ENCODE measurements at places on chromosomes 3 and 15. TPM values are rescaled to one million over a fixed set of nuclear protein-coding genes. Genes with fewer than 3 reads are reported as not detected.
A peak's percentile ranks its signal among the peaks of the same experiment; 100 is the strongest.

The FBN1 gene
- 18.4 TPM for total RNA-seq

DNA sequence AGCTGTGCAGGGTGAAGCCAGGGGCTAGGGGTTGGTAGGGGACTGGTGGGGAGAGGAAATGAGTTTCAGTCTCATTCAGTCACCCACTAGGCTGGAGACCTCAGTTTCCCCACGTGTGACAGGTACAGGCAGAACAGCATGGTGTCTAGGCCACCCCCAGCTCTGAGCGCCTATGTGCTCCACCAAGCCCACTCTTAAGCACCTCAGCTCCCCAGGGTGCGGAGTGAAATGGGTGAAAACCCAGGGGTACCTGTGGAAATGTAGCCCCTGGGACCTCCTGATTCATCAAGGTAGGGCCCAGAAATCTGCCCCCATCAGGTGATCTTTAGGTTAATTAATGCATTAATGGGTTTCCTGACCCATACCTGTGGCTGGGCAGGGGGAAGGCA lies 3.7 kb downstream of the ATP2B2 start:
- no peak for DNase-seq

GRCh38 chr3:126259411-126260391 lies 79.3 kb upstream of the ALDH1L1 start:
- peak; percentile 76 for DNase-seq

- DNase-seq: no peak
Measured at GRCh38 chr3:98645039-98645438, 51.6 kb upstream of the CPOX start.

DNA sequence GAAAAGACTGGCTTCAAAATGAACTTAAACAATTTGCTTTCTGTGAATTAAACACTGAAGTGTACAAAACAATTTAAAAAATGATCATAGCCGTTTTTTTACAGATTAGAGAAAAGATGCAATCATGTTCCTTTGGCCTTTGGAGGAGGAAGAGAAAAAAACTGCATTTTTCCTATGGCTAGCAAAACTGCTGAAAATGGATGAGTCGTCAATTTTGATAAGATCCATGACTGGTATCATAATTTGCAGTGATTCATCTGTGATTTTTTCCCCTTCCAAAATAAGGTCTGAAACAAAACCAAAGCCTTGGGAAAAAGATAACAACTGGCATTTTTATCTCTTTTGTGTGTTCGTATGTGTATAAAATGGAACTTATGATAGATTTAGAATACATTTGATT lies 255.6 kb upstream of the SATB1 start:
- no peak for DNase-seq

Measured in heart right ventricle (tissue), 16 donors.